Head of caudate nucleus (tissue), 42 donors: ENCODE measurements at places on chromosomes 1 and 21.

DNA sequence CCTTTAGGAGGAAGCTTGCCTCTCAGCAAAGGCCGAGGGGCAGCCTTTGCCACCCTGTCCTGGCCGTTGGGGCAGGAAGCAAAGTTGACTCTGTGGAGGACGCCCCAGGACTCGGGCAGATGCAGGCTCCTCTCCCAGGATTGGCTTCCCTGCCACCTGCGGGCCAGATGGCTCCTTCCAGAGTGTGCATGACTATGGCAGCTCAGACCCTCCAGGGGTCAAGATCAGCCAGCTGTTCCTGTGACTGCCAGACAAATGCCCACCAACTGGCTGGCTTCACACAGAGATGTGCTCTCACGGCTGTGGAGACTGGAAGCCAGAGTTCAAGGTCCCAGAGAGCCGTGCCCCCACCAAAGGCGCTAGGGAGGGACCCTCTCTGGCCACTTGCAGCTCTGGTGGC, 87.0 kb upstream of the VAMP3 start:
- DNase-seq, result no peak

- DNase-seq, result no peak
Observed at GRCh38 chr1:226611301-226611700, 62.7 kb downstream of the STUM start.

DNA sequence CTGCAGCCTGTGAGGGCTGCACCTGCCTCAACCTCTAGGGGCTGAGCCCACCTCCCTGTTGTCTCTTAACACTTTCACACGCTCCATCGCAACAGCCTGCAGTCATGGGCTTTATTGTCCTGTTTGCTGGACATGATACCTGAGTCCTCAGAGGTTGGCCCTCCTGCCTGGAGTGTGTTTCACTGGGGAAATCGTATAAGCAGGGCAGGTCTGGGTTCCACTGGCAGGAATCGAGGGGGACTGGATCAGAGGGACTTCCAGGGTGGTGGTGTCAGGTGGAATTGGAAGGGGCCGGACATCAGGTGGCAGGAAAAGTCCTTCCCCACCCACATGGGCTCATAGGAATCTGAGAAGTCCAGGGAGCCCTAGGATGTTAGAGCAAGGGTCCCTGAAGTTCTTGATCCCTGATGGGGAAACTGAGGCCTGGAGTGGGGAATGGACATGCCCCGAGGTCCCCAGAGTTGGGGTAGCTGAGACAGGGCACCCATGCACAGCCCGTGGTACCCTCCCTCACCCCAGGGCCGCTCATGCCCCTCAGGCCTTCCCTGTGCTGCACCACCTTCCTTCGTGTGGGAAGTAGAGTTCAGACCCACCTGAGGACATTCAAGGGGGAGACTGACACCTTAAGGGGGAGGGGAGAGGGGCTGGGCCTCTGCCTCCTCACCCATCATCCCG, 66.6 kb downstream of the PIK3CD start:
- no peak for DNase-seq

GRCh38 chr21:15653710-15654109, 76.1 kb upstream of the USP25 start:
- no peak for DNase-seq
